ENCODE measurements at places on chromosomes 13 and 19.
A peak's percentile ranks its signal among the peaks of the same experiment; 100 is the strongest.

GRCh38 chr13:48403151-48403631 lies 9.7 kb downstream of the LPAR6 start:
- DNase-seq: no peak

- peak; percentile 34 for DNase-seq
Observed at GRCh38 chr19:50803633-50804419, 13.6 kb downstream of the ACP4 start.

DNA sequence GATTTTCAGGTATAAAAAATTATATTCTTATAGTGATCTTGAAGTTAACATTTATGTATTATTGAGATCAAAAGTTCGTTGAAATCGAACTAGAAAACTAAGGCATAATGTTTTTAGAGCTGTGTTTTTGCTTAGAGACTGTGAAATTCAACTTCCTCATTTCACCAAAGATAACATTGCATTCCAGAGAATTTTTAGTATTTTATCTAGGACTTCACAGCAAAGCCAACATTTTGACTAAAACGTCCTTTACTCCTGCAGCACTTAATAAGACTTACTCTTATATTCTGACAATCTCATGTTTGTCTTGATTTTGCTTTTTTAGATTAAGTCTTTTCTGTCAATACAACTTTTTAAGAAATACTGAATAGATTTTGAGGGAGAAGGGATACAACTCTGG lies 4.7 kb downstream of the KCTD4 start:
- no peak for DNase-seq

DNA sequence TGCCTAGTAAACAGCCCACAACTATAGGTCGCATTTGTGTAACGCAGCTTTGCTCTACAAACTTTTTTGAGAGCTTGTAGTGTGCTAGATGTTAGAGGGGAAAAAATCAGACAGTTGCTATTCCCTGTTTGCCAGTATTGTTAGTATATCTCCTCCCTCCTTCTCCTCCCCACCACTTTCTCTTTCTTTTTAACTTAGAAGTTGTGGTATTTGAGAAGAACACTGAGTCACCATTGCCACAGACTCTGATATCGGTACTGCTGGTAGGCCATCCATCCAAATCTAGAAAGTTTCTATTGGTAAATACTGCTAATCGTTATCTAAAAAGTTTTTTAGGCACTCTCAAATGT lies 666 bp downstream of the POMP start:
- DNase-seq: no peak

DNA sequence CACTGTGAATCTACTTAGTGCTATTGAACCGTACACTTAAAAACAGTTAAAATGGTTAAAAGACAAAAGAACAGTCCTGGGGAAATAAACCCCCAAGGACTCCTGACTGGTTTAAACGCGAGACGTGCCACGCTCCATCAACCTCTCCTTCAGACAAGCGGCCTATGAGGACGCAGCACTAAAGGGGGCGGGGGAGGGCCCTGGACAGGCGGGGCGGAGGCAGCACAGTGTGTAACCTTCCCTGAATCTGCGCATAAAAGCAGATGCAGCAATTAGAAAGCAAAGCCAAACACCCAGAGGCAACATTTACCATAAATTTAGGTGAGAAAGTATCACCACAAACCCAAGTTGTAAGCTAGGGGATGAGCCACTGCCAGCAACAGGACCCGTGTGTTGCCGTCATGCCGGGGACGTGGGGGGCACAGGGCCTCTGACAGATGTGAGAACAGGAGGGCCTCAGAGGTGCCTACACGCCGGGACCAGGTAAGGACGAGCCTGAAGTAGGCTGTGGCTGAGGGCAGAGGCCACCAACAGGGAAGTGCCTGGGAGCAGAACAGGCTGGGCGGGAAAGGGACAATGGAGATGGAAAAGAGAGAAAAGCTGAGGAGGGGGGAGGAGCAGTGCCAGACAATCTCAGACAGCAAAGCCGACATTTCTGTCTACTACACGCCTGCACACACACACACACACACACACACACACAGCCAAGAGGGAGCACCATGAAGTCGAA lies 15.3 kb upstream of the ADPRHL1 start:
- no peak for DNase-seq

- DNase-seq: no peak
Observed at GRCh38 chr19:13077240-13077639, 25.4 kb downstream of the LYL1 start.

- DNase-seq: no peak
Observed at GRCh38 chr19:40745402-40745780, 4.9 kb downstream of the ACTMAP start.

DNA sequence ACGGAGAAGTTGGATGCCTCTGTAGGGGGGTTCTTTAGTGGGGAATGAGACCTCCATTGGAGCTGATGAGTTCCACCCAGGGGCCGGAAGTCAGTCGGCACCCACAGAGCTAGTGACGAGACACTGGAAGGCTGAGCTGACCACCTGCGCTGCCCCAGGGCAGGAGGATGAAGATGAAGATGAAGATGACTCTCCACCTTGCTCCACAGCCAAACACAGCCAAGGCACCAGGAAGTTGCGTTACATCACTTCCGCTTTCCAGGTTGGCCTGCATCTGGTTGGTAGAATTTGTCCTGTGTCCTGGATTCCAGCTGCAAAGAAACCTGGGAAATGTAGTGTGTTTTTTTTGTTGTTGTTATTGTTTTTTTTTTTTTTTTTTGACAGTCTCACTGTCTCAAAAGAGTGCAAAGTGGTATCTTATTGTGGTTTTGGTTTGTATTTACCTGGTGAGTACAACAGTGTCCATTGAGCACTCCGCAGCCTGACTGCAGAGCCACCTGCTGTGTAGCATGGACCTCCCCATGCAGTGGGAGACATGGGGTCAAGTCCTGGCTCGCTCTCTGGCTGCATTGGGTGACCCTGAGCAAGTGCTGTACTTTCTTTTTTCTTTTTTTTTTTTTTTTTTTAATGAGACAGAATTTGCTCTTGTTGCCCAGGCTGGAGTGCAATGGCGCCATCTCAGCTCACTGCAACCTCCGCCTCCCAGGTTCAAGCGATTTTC lies 1.9 kb downstream of the TBC1D17 start:
- no peak for DNase-seq

DNA sequence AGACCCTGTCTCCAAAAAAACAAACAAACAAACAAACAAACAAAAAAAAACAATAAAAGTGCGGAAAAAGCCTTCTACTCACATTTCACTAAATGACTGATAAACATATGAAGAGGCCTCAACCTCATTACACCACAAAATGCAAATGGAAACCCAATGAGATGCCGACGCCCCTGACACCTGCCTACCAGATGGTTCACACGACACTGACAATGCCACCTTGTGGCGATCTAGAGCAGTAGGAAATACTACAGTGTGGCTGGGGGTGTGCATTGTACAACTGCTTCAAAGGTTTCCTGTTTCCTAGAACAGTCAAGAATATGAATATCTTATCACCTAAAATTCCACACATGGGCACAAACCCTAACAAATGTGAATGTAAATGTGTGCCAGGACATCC lies 14.0 kb downstream of the SCGB2B2 start:
- DNase-seq: no peak

DNA sequence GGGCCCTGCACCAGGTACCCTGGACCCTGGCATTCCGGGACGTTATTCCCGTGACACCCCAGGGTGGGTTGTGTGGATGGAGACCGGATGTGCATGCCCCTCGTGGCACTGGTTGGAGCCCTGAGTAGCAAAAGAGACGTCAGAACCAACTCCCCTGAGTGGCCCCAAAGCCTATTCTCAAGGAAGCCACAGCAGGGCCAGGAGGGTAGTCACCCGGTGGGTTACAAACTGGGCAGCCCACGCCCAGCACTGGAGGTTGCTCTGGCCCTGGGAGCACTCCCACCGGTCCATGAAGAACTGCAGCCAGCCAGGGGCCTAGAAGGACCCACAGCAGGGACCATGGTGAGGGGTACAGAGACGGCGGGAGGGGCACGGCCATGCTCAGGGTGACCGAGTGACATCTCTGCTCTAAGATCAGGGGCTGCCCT lies 7.5 kb downstream of the KLF16 start:
- DNase-seq: no peak

- no peak for DNase-seq
Observed at GRCh38 chr19:15371786-15372380, 7.7 kb downstream of the AKAP8 start.

DNA sequence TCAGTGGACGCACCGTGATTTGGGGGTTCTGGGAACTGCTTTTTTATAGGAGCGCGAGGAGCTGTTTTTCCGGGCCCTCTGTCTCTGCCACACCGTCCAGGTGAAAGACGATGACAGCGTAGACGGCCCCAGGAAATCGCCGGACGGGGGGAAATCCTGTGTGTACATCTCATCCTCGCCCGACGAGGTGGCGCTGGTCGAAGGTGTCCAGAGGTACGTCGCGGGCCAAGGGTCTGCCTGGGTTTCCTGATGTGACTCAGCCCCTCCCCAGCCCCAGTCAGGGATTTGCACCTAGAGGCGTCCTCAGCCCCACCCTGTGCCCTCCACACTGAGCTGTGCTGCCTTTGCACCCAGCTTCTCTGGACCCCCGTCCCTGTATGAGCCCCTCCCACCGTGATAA lies 136.2 kb upstream of the MCF2L start:
- no peak for DNase-seq

DNA sequence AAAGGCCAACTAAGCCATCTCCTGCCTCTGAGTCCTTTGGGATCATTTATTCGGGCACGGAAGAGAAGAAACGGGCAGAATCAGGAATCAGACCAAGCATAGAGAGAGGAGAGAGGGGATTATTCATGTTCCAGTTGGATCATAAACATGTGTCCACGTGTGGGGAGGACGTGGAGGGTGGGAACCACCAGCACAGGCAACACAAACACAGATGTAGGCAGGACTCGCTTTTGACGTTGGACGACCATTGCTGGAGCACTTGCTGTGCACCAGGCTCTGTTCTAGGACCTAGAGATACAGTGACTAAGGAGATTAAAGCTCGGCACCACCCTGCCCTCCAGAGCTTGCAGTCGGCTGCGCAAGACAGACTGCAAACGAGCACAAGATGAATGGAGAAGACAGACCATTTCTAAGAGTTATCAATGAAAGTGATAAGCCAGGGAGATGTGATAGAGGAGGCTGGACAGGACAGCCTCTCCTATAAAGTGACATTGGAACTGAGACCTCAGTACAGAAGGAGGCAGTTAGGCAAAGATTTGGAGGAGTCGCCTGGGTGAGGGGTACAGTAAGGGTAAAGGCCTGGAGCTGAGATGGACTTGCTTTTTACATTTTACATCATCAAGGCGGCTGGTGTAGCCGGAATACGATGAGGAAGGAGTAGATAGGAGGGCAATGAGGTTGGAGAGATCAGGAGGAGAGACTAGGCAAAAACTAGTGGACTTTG lies 716 bp downstream of the SH2D3A start:
- DNase-seq: no peak

- no peak for DNase-seq
Observed at GRCh38 chr19:4974880-4975469, 6.1 kb downstream of the KDM4B start.

DNA sequence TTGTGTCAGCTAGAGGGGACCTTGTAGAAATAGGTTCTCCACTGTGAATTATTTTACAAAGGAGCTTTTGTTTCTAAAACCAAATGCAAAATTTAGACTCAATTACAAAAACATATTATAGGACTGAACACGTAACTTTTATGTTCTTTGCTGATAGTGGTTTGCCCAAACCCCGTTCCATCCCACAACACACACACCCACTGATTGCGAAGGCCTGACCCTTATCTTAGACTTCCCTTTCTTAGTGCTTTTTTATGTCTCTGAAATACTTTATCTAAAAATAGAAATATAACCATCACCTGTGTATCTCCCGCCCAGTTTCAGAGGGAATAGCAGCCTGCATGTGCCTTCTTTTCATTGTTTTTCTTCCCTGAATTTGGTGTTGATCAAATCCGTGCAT lies 13.0 kb downstream of the CCNA1 start:
- DNase-seq: no peak

GRCh38 chr13:62205273-62205672 lies 789.6 kb upstream of the PCDH20 start:
- DNase-seq: no peak

GRCh38 chr13:69450245-69450644 lies 657.4 kb upstream of the ATXN8OS start:
- peak; percentile 46 for DNase-seq

DNA sequence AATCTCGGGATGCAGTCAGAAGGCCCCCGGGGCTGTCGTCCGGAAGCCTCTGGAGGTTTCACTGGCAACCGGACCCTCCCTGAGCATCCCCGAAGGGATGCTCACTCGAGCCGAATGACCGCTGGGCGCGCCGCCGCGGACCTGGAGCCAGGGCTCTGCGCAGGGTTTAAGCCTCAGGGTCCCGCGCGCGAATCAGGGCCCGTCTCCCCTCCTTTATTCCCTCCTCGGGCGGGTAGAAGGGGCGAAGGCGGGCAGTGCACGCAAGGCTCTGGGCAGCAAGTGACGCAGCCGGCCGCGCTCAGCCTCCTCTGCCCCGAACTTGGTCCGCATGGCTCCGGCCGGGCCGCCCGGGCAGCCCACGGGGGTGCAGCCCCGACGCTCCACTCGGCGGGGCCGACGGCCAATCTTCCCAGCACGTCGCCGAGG lies 572 bp downstream of the SHISA2 start:
- no peak for DNase-seq

GRCh38 chr13:80339912-80340650 lies 845 bp downstream of the SPRY2 start:
- no peak for DNase-seq

GRCh38 chr19:38661136-38661535 lies 13.7 kb downstream of the ACTN4 start:
- DNase-seq: no peak

- DNase-seq: no peak
Observed at GRCh38 chr13:98004107-98004506, 50.6 kb downstream of the IPO5 start.

GRCh38 chr19:41578886-41579285 lies 2.9 kb downstream of the CEACAM21 start:
- DNase-seq: no peak

GRCh38 chr19:46621191-46622117 lies 3.4 kb downstream of the PTGIR start:
- no peak for DNase-seq

DNA sequence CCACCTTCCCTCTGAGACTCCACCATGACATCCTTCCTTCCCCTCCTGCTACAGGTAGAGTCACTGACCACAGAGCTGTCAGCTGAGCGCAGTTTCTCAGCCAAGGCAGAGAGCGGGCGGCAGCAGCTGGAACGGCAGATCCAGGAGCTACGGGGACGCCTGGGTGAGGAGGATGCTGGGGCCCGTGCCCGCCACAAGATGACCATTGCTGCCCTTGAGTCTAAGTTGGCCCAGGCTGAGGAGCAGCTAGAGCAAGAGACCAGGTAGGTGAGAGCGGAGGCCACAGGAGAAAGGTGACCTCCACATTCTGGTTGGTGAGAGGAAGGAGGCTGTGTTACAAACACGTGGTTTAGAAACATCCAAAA lies 27.6 kb downstream of the KCNC3 start:
- DNase-seq: no peak

- DNase-seq: no peak
Observed at GRCh38 chr13:31773538-31773937, 34.2 kb downstream of the RXFP2 start.
